CD4-positive, alpha-beta T cell treated with Interleukin-17A for 4 hours (primary cell): ENCODE measurements at places on chromosomes 16 and 17.

GRCh38 chr16:89045181-89045815 lies 48.4 kb upstream of the ACSF3 start:
- no peak for DNase-seq

GRCh38 chr17:75174996-75175395 lies 7.8 kb downstream of the SUMO2 start:
- DNase-seq, result no peak

GRCh38 chr16:9042964-9043680 lies 48.3 kb upstream of the HAPSTR1 start:
- no peak for DNase-seq

DNA sequence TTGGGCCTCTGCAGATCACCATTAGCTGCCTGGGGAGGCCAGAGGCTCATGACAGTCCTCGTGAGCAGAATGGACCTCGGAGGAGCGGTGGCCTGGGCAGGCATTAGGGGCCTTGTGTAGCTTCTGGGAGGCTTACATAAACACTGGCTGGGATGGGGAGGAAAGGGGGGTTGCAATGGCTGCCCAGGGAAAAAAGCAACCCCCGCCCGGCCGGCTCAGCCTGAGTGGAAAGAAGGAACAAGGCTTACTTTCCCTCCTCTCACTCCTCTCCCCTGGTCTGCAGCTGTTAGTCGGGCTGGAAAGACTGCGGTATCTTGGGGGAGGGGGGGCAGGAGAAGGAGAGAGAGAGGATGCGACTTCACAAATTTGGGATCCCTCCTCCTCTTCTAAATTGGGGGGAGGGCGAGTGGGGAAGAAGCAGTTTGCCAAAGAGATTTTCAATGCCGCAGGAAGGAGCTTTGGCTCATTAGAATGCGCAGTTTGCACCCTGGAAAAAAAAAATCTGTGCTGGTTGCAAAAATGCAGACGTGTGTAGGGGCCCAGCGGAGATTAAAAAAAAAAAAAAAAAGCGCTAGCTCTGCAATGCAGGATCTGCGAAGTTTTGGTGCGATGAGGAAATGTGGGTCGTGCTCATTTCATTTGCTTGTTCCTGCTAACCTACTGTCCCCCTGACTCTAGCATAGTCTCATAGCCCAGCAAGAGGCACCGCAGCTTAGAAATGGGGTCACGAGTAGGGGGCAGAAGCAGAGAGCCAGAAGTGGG lies 6.6 kb upstream of the NR1D1 start:
- peak; percentile 48 for DNase-seq

- DNase-seq, result no peak
These were observed 6.2 kb downstream of the SAMD14 start for GRCh38 chr17:50123649-50124349.

- no peak for DNase-seq
These were observed 13.0 kb downstream of the ACSF2 start for GRCh38 chr17:50439008-50439407.

GRCh38 chr17:67686241-67686640 lies 31.5 kb upstream of the NOL11 start:
- DNase-seq, result no peak

- DNase-seq, result no peak
These were observed 10.1 kb upstream of the WDR45B start for GRCh38 chr17:82658331-82658730.

DNA sequence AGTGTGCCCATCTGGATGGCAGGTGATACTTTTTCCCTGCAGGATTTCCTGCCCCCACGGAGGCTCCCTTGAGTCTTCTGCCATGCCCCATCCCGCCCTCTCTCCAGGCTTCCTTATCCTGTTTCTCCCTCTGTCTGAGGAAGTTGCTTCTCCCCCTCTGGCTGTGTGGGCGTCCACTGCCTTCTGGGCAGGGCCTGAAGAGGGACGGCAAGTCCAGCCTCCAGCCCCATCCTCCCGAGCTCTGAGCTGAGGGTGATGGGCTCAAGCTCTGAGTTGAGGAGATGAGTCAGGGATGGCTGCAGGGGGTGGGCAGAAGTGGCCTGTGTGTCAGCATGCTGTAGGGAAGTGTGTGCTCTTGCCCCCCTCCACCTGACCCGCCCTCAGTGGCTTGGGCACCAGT lies 14.2 kb upstream of the RAP1GAP2 start:
- DNase-seq, result no peak

- peak; percentile 60 for DNase-seq
These were observed 3.6 kb downstream of the ZNF267 start for GRCh38 chr16:31876951-31877828.

GRCh38 chr16:53600616-53601015 lies 97.6 kb upstream of the AKTIP start:
- no peak for DNase-seq

DNA sequence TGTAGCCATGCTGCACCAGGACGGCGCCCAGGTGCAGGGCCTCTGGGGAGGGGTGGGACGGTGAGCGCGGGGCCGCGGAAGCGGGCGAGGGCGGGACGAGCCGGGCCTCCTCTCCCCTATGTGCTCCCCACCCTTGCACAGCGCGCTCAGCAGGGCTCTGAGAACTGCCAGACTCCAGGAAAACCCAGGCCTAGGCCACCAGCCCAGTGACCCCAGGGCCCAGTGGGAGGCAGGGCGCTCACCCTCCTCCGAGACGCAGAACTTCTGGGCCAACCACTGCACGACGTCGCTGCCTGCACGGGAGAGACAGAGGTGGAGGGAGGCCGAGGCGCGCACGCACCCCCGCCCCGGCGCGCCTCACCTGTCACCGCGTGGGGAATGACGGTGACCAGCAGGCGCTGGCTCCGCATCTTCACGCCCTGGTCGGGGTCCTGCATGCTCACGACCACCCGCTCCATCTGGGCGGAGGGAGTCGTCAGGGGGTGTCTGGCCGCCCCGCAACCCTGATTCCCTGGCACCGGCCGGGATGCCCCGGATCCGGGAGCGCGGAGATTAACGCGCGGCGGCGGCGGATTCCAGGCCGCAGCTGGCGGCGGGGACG lies 603 bp downstream of the RGS11 start:
- DNase-seq, result peak; percentile 18

DNA sequence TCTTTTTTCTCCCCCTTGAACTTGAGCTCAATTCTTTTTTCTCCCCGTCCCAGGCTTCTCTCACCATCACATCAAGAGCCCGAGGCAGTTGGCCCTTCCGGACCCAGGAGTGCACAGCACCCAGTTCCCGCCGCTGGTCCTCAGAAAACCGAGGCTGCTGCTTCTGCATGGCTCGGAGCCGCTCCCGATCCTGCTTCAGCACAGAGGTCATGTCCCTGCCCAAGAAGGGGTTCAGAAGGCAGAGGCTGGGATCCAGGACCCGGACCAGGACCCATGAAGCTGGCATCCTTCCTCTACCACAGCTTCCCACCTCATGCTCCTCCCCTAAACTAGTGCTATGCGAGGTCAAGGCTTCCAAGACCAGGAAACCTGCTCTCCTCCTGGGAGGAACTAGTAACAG lies 10.5 kb downstream of the PER1 start:
- DNase-seq, result no peak

- no peak for DNase-seq
These were observed 7.5 kb downstream of the HID1 start for GRCh38 chr17:74964988-74965622.

GRCh38 chr16:2468725-2469398 lies 2.2 kb upstream of the NTN3 start:
- DNase-seq, result no peak

DNA sequence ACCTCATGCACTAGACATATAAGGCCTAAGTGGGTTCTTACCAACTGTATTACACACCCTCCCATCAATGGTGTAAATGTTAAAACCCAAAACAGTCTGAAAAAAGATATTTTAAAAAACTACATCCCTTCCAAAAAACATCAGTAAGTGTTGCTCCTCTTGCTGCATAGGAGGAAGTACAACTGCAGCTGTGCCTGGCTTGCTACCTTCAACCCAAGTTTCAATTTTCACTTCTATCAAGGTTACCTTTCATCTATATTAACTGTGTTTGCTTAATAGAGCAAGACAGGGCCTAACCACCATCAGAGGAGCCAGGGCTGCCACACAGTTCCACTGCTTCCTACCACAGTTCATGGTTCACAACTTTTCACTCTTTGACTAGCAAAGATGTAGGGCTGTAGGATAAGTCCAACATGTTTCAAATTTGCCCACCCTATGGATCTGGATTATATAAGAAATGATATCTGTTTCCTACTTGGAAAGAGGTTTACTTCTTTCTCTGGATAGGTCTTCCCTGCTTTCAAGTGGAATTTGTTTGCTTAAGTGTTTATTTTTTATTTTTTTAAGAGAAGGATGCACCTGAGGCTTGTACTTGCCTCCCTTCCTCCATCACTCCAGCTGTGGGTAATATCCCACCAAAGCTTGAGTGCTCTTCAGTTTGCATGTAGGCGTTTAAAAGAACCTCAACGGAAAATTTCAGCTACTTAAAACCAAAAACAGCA lies 56.7 kb downstream of the GRB7 start:
- DNase-seq, result peak; percentile 64

- DNase-seq, result peak; percentile 25
These were observed 94.0 kb upstream of the METRNL start for GRCh38 chr17:82985428-82985805.
